ENCODE measurements at places on chromosomes 11 and 22.

GRCh38 chr11:91081440-91082043 is 858.7 kb upstream of the CHORDC1 start:
- no peak for DNase-seq

- no peak for DNase-seq
Measured at GRCh38 chr22:49627217-49628181, 200.2 kb downstream of the BRD1 start.

DNA sequence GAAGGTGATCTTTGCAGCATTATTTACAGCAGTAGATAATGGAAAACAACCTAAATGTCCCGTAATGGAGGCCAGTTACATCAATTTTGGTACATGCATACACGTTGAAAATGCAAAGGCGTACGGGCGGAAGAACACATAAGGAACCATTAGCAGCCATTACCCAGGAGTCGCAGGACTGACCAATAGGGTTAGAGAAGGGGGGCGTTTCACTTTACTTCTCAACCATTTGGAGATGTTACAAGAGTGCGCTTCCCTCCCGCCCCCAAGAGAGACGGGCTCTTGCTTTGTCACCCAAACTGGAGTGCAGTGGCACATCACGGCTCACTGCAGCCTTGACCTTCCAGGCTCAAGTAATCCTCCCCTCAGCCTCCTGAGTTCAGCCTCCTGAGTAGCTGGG is 52.8 kb upstream of the SLC35C1 start:
- no peak for DNase-seq

- no peak for DNase-seq
Measured at GRCh38 chr22:48141301-48141700, 1378.9 kb downstream of the TBC1D22A start.

GRCh38 chr11:4441515-4441914 is 7.6 kb upstream of the OR52K2 start:
- DNase-seq = no peak

DNA sequence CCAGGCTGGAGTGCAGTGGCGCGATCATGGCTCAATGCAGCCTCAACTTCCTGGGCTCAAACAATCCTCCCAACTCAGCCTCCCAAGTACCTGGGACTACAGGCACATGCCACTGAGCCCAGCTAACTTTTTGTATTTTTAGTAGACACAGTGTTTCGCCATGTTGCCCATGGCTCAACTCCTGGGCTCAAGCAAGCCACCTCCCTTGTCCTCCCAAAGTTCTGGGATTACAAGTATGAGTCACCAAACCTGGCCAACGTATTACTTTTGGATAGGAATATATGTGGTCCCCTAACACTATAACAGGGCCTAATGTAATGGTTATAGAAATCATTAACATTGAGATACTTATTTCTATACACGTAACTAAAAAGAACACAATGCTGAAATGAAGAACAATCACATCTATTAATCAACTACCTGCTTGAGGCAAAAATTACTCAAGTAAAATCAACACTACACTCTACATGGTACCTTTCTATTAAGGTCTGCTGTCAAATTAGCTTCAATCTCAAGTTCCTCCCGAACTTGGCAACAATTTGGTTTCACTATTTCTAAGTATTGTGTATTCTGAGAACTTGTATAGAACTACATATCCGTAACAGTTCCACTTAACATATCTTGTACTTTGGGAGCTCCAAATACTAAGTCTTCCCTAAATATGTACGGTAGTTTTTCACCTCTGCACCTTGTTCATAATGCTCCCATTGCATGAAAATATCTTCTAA is 124.9 kb downstream of the FCHSD2 start:
- DNase-seq = no peak

DNA sequence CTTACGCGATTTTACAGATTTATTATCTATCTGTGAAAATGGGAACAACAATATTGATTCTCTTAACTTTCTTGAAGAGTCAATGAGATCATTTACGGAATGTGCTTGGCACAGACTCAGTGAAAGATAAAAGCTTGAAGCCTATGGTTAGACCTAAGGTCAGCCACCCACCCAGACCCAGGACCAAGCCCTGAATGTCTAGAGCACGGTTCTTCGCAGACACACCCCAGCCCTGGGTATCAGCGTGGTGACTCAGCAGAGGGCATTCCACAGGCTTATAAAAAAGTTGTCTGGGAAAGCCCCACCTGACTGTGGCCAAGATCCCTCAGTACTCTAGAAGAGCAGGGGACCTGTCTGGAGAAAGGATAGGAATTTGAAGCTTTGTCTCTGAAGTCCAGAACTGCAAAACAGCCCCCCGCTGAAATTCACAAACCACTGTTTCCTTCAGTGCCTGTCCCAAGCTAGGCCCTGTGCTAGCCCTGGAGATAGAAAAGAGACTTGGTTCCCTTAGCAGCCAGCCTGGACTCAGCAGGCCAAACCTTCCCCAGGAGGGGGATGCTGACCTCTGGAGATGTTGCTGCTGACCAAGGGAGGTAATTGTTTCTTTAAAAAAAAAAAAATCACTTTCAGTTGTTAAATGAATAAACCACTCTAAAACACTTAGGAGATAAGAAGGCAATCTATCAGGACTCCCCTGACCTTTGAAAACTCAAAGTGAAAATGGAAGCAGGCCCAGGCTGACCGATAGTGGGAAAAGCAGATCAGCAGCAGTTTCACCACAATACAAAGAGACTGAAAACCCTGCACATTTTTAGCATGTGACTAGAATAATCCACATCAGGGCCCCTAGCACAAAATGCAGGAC is 114.0 kb downstream of the ABTB2 start:
- no peak for DNase-seq

- no peak for DNase-seq
Measured at GRCh38 chr22:35705141-35705540, 12.5 kb upstream of the APOL5 start.

- DNase-seq = no peak
Measured at GRCh38 chr11:79206951-79207350, 233.9 kb downstream of the TENM4 start.

DNA sequence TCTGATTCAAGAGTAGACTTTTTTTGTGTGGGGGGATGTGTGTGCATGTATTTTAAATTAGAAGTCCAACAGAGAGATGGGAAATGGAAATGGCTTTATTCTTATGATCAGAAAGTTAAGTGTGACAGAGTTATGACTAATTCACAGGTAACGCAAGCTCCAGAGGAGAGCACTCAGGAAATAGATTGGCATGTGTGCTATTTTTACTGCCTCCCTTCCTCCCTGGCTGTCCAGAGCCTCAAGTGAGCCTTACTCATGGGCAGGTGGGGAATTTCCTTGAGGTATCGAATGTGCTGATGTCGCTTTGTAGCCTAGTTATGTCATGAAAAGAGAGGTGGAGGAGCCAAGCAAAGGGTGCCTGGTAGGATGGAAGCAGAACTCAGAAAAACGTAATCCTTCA is 70.3 kb upstream of the BDNF start:
- DNase-seq = no peak

DNA sequence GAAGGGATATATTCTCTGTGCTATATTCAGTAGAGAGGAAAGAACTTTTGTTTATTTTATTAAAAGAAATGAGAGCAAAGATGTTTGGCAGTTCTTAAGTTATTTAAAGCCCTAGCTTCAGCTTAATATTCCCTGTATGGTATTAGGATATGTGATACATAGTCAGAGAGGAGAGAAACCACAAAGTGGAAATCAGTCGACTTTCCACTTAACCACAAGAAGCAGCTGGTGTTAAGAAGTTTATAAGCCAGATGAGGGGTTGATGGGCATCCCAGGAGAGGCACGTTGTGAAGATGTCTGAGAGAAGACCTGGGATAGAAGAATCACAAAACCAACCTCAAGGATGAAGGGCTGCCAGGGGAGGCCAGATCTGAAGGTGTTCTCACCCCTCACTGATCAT is 23.3 kb upstream of the PHF21B start:
- no peak for DNase-seq

GRCh38 chr11:134124660-134125451 is 56.0 kb downstream of the JAM3 start:
- no peak for DNase-seq

- DNase-seq = no peak
Measured at GRCh38 chr22:23825246-23825905, 13.4 kb downstream of the DERL3 start.

- DNase-seq = no peak
Measured at GRCh38 chr11:97815667-97816066, 1205.1 kb upstream of the CNTN5 start.

DNA sequence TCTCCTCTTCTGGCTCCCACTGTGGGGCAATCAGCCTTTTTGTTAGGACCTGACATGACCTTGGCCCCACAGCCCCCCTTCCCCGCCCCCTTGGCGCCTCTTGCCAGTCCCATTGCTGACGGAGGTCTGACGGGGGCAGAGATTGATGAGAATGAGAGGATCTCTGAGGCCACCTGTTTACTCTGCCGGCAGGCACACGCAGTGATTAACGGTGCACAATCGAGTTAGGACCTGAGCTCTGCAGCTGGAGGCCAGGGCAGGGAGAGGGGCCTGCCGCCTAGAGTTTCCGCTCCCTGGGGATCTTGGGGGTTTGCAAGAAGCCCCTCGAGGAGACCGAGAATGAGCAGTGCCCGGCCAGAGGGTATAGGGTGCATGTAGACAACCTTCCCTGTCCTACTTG is 6.8 kb upstream of the CHRM1 start:
- no peak for DNase-seq

GRCh38 chr11:18282626-18283025 is 16.6 kb downstream of the SAA1 start:
- no peak for DNase-seq

- DNase-seq = no peak
Measured at GRCh38 chr11:133835593-133836548, 9.4 kb downstream of the SPATA19 start.

DNA sequence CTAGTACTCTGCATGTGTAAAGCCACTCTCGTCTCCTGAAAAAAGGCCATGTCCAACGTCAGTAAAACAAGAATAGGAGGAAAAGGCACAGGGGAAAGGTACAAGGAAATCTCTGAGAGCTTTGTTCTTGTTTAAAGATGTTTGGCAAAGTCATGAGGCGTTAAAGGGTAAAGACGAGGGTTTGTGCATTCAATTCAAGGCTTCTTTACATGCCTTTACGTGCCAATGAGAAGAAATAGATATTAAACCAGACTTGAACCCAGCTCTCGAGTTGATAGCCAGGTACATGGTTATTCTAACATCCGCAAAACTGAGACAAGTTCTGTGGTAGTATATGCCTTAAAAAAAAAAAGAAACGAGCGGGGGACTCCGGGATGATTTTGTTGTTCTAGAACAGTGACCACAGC is 704 bp upstream of the CFL1 start:
- DNase-seq = no peak

DNA sequence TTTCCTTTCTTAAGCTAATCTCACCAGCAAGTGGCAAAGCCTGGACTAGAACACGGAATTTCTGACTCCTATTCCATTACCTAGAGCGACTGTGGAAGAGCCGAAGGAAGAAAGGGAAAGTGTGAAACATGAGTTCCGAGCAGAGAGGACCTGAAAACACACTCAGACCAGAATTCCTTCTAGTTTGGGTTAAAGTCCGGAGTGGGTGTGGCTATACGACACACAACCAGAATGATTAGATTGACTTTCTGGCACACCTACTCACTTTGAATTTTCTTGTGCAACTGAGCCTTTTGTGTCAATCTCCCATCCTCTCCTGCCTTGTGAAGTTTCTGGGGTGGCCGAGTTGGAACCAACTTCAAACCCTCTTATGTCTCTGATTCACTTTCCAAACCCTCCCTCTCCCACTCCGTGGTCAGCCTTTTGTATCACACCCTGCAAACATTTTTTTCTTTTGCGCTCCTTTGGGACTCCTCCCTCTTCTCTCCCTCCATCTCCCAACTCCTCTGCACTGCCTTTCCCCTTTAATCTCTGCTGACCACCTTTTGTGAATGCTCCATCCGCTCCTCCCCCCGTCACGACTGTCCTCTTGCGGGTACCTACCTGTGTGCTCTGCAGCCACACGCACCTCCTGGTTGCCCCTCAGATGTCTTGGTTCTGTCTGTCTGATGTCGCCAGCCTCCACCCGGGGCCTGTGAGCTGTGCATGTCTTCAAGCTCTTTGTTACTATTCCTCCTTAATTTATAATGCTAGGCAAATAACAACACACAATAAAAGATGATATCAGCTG is 86.3 kb upstream of the BLID start:
- no peak for DNase-seq

DNA sequence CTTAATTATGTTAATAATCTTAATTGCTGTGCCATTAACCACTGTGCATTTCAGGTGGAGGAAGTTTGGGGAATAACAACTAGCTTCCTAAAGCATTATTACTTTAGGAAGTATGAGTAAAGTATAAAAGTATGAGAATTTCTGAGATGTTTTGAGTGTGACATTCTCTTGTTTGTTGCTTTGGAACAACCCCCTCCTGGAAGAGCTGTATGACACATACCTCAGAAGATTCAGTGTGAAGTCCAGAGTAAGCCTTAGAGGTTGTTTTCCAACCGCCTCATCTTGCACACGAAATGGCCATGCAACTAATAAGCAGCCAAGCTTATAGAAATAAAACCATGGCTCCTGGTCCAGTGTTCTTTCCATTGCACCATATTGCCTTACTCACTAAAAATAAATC is 21.7 kb downstream of the CCDC81 start:
- DNase-seq = no peak

DNA sequence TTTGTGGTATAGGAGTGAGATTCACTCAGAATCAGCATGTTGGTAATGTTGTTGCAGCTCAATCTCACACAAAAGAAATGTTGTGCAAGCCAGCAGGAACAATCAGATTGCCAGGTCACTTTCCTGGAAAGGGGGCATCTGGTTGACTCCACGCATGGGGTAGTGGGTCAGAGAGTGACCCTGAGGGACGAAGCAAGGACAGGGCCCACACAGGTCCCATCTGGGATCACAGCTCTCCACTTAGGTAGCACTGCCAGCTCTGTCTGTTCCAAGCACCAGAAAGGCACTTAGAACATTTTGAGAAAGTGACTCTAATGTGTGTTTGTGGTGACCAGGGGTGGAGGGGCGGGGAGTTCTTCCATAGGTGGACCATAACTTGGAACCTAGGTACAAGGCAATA is 109.5 kb downstream of the RASSF10 start:
- DNase-seq = no peak

- no peak for DNase-seq
Measured at GRCh38 chr11:33160587-33160986, 693 bp downstream of the CSTF3 start.

DNA sequence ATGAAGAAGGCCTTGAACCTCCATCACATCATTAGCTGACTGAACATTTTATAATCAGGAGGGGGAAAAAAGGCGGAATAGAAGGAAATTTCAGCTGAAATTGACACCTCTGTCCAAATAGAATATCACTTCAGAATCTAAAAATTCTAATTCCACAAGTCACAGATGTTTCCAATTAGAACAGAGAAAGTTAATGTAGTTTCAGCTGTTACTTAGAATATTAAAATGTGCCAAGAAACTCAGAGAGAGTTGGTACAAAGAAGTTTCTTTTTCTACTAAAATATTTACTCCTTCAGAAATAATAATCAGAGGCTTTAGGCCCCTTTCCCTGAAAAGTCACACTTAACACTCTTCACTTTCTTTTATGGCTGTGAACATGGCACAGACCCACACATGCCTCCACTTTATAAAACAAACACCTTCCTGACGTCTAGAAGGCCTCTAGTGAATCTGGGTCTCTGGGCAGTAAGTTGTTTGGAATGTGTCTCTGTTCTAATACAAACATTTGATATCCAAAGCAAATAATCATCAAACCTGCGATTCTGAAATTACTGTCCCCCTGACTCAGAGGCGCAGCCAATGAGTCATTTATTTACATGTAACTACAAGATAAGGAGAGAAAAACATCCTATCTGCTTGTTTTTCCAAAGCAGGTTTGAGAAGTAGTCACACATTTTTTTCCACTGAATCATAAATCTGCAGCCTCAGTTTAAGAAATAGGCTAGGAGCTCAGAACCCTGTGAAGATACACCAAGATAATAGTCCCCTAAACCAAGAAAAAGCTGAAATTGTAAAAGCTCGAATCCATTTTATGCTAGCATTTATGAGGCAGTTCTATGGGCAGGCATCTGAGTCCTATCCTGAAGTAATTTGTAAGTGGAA is 148.4 kb downstream of the ME3 start:
- no peak for DNase-seq

All from stimulated activated CD4-positive, alpha-beta T cell treated with anti-CD3 and anti-CD28 coated beads, TNF-alpha, amount 100 ng/mL, for 1 hour (primary cell).